ENCODE measurements at places on chromosomes 2 and 18.

DNA sequence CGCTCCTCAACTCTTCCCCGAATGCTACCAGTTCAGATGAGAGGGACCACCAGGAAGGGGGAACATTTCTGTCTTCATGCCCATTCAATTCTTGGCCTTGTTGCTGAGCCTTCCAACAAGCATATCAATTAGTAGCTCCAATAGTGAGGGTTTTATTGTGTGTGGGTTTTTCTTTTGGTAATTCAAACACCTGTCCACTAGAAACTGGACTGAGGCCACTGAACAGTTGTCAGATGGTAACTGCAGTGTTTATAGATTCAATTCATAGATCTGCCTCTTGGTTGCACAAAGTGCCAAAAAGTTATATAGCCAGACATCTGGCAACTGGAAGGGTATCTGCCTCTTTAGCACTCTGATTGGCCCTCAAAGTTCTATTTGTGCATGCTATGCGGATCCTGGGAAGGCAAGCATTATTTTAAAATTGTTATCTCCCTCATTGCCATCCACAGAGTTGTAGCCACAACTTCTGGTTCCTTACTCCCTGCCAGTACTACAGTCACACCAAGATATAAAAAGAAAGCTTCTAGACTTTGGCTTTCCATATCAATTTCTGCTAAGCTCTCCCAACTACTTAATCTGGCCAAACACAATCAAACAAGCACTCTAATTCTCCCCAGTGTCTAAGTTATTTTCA lies 83.3 kb upstream of the ZNF521 start:
- DNase-seq, result no peak

- no peak for DNase-seq
Observed at GRCh38 chr18:78919956-78920355, 59.7 kb upstream of the SALL3 start.

- no peak for DNase-seq
Observed at GRCh38 chr2:204753841-204754240, 208.6 kb downstream of the PARD3B start.

DNA sequence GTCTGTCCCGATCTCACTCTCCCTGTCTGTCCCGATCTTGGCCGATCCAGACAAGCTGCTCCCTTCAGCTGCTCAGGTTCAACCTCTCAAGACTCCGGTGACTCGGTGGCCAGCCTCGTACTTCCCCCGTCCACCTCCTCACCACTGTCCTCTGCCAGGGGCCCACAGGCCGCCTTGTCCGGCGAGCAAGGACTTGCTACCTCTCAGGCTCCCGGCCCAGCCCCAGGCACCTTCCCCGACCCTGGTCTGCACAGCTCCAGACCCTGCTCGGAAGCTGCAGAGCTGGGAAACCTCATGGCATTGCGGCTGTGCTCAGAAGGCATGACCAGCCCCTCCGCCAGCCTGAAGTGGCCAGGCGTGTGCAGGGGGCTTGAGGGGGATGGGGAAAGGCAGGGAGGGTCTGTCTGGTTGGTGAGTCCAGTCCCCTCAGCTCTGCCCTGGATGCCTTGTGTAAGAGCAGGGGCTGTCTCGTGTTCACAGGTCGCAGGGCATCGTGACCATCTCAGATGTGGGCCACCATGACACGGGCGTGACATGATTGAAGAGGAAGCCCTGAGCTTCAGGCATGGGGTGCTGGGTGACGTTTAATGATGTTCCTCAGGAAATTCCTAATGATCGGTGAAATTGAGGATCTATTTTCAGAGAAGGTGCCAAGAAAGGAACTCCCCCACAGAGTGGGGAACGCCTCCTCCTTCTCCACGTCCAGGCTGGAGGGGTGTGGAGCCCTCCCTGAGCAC lies 121.2 kb upstream of the CTDP1 start:
- DNase-seq, result no peak

DNA sequence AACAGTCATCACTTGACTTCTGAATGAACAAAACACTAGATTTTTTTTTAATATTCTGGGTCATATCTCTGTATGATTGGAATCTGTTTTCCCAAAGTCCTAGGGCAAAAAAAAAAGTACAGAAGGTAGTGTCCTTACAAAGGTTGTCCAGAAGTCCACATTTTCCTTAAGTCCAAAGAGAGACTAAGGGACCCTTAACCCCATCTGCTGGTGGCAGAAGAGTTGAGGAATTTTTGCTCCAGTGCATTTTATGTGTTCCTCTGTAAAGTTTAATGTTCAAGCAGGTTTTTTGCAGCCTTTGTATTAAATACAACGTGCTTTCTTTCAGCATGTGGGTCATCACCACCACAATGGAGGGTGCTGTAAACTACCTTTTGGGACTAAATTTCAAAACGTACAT lies 215.9 kb downstream of the SP3 start:
- peak; percentile 8 for DNase-seq

DNA sequence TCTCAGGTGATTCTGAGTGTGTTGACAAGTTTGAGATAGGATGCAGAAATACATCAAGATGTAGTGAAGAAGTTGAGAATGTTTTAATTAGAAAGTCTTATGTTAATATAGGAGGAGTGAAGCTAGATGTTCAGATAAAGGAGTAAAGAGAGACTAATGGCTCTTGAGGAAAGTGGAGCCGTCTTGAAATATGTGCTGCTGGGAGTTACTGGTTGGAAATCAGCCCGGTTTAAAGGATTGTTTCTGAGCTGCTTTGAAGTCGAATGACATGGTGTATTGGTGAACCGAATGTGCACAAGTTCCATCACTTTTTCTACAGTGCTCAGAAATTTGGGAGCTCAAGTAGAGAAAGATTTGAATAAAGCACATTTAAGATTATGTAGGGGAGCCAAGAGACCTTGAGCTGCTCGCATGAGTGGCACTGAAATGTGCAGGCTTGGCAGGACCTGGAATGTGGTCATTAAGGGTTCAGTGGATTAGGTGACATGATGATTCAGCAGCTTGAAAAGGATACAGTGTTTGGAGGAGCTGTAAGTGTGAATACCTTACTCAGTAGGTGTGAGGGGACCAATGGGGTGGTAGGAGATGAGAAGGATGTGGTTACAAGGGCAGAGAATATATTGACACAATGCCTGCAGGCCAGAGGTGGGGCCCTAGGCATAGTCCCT lies 68.6 kb downstream of the CAB39 start:
- DNase-seq, result peak; percentile 39

DNA sequence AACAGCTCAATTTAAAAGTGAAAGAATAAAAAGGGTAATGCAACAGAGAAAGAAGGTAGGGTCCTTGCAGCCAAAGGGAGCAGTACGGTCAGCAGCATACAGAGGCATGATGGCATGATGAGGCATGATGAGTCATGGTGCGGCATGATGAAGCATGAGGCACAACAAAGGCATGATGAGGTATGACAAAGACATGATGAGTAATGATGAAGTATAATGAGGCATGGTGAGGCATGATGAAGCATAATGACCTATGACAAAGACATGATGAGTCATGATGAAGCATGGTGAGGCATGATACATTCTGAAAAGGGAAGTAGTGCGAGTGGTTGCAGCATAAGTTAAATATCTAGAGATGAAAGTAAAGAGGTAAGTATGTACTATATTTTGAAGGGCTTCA lies 673.2 kb downstream of the TMEM182 start:
- peak; percentile 69 for DNase-seq

DNA sequence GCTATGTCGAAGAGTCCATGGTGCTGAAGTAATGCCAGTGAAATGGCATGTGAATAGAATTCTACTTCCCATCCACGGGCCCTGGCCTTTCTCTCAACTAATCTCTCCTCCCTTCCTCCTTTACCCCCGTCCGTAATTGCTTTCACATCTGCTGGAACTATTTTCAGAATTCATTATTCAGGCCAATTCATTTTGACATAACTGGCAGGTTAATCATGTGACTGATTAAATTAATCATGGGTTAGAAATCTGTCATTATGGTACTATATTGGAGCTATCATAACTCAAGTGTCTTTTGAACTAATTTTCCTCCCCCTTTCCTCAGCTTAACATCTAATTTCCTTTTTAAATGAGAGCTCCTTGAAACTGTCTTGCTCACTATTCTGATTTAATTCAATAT lies 66.9 kb downstream of the ZDBF2 start:
- no peak for DNase-seq

GRCh38 chr18:75122334-75122958 lies 86.5 kb downstream of the PTGR3 start:
- no peak for DNase-seq

DNA sequence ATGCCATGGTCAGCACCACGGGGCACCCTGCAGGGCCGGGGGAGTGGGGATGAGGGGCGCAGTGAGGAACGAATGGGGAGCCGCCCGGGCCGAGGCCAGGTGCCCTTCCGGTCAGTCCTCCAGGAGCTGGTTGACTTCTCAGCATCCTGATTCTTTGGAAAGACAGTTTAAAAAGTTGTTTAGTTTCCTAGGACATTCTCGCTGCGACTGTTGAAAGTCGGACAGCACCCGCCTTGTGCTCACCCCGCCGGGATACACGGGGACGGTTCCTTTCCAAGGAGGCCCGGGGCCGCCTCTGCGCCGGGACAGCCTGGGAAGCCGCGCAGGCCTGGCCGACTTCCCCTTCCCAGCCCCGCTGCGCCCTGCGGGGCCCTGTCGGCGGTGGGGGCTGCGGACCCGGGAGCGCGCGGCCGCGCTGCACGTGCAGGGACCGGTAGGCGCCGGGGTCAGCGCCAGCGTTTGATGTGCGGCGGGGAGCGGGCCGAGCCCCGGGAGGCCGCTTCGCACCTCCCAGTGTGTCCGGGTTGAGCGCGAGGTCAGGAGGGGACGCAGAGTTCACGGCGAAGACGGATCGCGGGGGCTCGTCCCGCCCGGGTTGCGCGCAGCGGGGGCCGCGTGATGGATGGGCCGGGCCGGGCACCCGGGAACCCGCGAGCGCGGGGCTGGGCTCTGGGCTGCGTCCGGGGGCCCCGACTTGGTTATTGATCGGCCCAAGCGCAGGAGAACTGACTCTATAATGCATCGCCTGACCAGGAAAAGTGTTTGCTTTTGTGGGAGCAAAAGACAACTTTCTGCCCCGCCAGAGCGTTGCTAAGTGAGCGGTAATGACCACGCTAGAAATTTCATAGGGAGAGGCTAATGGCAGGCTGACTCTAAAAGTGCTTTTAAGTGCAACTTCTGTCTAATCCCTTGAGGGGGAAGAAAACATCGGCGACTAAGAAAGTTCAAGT lies 28.0 kb upstream of the SMIM21 start:
- DNase-seq, result no peak

DNA sequence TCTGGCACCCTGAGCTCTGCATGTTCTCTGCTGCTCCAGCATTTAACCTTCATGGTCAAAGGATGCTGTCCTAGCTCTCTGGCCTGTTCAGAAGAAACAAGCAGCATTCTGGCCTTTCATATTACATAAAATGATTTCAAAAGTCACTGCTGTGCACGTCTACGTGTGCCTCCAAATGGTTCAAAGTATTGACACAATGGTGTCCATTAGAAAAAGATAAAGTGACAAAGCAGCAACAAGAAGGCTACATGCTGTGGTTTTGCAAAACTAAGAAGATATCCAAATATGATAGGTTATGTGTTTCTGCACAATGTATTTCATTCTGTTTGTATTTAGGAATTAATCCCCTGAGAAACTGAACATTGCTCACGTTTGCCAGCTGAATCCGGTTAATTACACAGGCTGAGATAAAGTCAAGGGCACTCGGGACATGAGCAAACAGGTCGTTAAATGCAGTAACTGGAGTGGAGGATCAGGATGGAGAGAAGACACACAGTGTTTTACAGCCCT lies 258.5 kb downstream of the DOK6 start:
- no peak for DNase-seq

DNA sequence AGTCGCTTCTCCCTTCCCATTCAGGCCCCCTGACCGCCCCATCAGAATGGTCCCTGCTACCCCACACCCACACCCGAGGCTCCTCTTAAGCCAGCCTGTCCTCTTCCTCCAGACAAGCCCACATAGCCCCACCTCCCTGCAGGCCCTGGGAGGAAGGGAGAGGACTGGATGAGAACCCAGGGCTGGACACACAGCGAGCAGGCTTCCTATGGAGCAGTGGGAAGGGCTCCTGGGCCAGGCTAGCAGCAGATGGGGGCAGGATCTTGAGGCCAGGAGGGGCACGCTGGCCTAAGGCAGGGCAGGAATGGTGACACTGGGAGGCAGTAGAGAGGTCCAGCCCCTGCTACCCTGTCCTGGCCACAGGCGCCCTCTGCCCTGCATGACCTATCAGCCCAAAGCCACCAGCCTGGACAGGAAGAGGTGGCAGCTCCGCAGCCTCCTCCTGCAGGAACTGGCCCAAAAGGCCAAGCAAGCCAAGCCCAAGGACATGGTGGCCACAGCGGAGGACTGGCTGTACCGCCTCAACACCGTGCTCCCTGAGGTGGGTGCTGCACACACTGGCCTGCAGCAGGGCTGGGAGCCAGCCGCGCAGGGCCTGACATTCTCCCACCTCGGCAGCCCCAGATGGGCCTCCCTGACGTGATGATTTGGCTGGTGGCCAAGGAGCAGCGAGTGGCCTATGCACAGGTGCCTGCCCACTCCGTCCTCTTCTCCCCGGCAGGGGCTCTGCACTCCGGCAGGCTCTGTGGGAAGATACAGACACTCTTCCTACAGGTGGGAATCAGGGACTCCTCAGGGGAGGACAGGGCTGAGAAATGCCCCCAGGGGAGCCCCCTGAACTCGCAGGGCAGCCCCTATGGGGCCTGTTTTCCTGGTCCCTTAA lies 43.3 kb downstream of the FER1L5 start:
- DNase-seq, result no peak

GRCh38 chr2:133854603-133855200 lies 286.4 kb upstream of the NCKAP5 start:
- no peak for DNase-seq

DNA sequence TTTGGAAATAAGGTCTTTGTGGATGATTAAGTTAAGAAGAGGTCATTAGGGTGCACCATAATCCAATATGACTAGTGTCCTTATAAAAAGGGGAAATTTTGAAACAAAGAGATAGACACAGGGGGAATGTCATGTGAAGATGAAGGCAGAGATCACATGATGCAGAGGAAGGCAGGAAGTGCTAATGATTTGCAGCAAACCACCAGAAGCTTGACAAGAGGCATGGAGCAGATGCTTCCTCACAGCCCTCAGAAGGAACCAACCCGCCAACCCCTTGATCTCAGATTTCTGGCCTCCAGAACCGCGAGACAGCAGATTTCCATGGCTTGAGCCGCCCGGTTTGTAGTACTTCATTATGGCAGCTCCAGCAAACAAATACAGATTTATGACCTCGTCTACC lies 17.4 kb upstream of the SMARCAL1 start:
- DNase-seq, result no peak

GRCh38 chr2:121210691-121211090 lies 74.3 kb downstream of the TFCP2L1 start:
- no peak for DNase-seq

DNA sequence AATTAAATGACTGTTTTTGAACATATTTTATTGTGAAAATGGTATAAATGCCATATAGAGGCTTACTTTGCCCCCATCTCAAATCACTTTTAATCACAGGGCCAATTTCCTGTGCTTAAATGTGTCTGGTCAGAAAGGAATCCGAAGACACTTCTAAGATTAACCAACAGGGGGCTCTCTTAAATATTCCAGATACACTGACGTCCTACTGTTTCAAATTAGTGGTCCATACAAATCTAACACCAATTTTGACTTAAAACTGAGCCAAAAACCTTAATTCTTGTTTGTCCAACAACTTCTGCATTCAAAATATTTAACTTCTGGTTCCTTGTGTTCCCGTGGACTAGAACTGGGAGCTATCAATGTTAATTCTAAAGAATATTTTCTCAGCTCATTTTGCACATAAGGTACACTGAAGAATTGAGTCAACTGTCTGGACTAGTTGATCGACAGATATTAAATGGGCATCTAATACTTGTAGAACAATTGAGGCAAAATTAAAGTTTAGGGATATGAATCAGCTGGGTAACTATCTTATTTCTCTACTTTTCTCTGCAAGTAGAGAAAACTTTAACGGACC lies 557.5 kb downstream of the ARHGAP15 start:
- DNase-seq, result peak; percentile 29

- DNase-seq, result no peak
Observed at GRCh38 chr2:2933426-2933825, 444.2 kb downstream of the EIPR1 start.

Data from RWPE1 (cell line).